ENCODE measurements at places on chromosomes 4 and X.
A peak's percentile ranks its signal among the peaks of the same experiment; 100 is the strongest.

- DNase-seq = no peak
These were observed 153.5 kb downstream of the CAMK2D start for GRCh38 chr4:113607998-113608397.

GRCh38 chr4:151798678-151799416 is 38.0 kb upstream of the GATB start:
- DNase-seq = no peak

DNA sequence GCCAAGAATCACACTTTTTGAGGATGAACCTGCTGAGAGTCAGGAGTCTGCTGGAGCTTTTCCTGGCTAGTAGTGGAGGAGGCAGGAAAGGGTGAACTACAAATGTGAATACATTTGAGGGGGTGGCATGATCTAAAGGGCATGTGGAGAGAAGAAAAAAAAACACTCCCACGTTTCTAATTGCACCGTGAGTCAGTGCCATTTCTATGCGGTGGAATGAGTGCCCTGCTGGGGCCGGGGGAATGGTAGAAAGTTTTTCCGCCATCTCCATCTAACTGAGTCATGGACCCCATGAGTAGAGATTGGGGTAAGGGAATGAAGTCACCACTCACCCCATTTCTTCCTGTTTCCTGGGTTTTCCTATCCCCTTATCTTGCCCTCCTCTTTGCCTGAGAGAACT is 19.8 kb downstream of the BEX3 start:
- DNase-seq = no peak

- no peak for DNase-seq
These were observed 167.6 kb upstream of the ARSJ start for GRCh38 chr4:114146947-114147618.

- DNase-seq = no peak
These were observed 142.8 kb downstream of the SLIT2 start for GRCh38 chr4:20394512-20394911.

DNA sequence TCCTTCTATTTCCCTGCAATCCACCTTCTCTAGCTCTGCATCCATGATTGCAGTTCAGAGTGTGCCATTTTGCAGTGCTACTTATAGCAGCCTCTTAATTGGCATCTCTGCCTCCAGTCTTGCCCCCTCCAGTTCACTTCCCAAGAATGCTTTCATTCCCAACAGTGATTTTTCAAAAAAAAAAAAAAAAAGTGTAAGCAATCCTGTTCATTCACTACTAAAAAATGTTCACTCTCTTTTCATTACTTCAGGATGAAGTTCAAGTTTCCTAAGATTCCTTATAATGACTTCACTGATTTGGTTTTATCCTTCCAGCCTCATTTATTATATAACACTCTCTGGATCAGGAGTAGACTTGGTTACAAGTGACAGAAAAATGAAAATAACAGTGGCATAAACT is 124.7 kb upstream of the LNX1 start:
- DNase-seq = no peak

GRCh38 chrX:107454302-107454701 is 4.8 kb downstream of the FRMPD3 start:
- DNase-seq = no peak

GRCh38 chr4:103996637-103997036 is 276.9 kb upstream of the TACR3 start:
- DNase-seq = peak; percentile 12

DNA sequence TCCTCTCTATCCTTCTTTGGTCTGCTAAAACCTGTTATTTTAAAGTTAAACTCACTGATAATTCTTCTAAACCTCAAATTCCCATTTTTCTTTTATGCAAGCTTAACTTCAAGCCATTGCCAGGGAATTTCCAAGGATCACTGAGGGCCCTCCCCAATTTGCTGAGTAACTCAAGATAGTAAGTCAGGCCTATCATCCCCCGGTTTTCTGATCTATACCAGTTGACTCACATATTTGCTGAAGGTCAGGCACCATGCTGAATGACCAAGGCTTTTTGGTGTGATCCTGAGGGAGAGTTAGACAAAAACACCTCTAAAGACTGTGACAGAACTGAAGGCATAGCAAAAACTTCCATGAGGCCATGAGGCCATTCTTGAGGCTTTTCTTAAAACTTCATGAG is 1301.9 kb downstream of the PCDH7 start:
- no peak for DNase-seq

DNA sequence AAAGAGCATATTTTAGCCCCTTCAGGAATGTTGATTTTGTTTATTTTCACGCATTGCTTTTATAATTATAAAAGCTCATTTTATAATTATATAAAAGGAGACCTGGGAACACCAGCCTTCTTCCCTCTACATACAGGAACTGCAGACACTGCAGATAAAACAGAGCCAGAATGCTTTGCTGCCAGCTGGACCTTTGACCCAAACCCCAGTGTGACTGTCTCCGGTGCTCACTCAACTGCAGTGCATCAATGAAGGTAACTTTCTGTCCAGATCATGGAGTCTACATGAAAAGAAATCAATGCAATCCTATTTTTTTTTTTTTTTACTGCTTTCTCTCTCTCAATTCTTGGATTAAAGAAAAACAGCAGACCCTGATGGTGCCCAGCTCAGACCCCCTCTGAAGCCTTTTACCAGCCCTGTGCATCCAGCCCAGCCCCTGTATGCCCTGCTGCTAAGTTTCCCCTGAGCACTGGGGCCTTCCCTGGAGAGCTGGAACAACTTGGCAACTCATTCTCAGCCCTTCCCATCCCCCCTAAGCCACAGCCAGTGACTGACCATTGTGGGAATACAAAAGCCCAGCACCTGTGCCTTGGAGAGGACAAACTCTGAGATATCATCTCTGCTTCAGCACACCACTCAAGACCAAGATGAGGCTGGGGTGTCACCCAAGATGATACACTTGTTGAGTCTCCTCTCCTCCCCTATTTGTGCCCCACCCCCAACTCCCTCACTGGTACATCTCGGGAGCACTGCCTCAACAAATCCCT is 182.1 kb downstream of the EVC2 start:
- no peak for DNase-seq

DNA sequence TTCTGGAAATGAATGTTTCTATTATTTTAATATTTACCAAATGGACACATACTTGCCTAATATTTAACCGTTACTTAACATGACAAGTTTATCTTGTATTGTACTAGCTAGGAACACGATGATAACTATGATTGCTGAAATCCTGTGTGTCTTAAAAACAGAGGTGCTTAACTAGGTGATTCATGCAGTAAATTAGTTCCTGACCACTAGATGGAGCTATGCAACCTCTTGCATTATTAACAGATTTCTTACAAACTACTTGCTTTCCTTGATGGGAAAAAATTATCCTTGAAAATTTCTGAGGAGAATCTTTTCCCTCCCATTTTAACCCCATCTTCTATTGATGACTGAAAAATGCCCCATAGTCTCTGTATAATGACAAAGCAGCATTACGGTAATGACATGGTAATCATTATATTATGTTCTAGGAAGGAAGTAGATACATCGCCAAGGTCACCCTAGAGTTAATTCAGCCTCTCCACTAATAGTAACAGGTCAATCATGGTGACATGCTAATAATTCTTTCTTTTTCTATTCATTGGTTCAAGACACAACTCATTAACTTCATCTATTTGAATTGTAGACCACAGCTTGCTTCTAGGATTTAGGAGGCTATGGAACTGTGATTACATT is 844.2 kb downstream of the RAPGEF2 start:
- DNase-seq = no peak

GRCh38 chr4:101037938-101038413 is 309.4 kb downstream of the PPP3CA start:
- no peak for DNase-seq

DNA sequence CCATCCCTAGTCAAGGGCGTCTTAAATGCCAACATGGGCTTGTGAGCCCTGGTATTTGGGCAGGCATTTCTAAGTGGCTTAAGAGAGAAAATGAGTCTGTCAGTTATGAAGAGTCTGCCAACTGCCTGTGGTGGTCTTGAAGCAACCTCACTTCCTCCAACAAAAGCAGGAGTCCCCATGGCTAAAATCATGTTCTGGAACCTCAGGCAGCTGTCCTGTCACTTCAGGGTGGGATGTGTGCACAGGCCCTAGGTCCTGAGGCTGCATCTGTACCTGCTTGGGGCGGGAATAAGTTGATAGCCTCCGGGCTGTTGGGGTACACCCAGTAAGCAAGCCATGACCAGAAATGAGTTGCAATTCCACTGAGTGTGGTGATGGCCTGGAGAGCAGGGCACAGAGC is 115.0 kb upstream of the SCML1 start:
- no peak for DNase-seq

DNA sequence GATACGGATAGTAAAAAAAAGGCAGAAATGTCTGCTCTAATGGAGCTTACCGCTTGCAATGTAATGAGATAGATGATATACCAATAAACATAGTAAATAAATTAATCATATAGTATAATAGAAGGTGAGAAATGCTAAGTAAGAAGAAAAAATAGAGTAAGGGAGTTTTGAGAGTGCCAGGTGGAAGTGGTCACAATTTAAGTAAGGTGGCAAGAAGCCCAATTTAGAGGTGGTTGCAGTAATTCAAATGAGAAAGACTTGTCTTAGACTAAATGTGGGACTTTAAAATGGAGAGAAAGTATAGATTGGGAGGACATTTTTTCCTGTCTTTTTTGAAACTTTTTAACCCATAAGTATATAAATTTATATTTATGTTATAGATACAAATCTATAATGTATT is 26.0 kb downstream of the TBC1D19 start:
- no peak for DNase-seq

DNA sequence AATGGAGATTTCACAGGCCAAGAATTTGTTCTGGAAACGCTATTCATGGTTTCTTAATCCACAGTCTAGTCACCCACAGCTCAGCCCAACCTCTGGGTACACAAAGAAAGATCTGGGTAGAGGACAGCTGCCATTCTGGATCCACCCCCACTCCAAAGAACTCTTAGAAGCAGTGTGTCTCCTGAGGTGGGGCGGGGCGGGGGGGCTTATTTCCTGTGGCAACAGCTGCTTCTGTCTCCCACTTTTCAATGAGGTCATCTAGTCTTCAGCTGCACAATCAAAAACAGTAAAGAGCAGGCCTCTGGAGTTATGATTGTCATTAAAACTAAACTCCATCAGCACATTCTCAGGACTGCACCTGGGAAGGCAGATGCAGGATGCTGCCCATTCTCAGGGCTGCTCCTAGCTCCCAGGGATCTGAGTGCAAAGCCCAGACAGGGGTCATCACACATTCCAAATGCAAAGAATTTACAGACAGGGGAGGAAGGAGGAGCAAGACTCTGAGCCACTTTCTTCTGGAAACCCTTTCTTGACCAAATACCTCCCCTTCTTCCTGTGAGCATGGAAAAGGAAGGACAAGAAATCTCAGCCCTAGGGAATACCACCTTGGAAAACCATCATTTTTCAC is 207.3 kb downstream of the HS6ST2 start:
- no peak for DNase-seq

DNA sequence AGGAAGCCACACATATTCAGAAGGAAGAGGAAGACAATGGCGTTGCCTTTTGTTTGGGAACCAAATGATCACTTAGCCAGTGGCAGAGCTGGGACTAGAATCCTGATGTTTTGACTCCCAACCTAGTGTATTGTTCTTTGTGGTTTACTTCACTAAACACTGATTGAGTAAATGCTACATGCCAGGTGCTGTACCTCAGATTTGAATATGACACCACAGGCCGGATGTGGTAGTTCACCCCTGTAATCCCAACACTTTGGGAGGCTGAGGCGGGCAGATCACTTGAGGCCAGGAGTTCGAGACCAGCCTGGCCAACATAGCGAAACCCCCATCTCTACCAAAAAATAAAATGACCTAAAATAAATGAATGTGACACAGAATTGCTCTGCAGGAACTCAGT is 8.4 kb downstream of the NDUFA1 start:
- no peak for DNase-seq

DNA sequence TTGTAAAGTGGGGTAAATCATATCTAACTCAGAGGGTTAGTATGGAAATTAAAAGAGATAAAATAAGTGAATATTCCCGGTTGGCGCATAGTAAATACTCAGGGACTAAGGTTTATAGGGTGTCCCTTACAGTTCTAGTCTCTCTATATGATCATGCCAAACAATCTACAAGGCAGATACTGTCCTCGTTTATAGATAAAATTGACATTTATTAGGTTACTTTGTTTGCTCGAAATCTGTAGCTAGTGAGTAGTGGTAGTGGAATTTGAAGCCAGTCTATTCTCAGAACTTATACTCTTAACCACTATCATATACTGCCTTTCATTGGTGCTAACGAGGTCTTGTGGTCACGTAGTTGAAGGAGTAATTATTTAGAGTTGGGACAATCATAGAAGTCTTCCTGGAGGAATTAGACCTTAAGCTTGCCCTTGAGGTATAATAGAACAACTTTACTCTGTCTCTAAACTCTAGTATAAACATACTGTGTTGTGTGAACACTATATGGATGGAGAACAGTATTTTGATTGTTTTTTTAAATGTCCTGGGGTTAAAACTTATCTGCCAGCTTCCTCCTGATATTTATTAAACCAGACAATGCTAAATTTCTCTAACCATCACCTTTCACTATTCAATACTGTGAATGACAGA is 324.0 kb downstream of the STIM2 start:
- no peak for DNase-seq

- no peak for DNase-seq
These were observed 61.4 kb downstream of the PAPSS1 start for GRCh38 chr4:107658400-107659336.
